Karpas-422 (cell line): ENCODE measurements at places on chromosomes 5 and 9. TPM values are rescaled to one million over a fixed set of nuclear protein-coding genes. Genes with fewer than 3 reads are reported as not detected.

The TICAM2 gene
- 0.07 TPM in 1 of 2 replicates, not detected in the other for total RNA-seq

- DNase-seq, result no peak
Observed at GRCh38 chr5:131377785-131378325, 114.0 kb downstream of the CDC42SE2 start.

The SEMA5A gene
- not detected in 2 replicates for total RNA-seq

DNA sequence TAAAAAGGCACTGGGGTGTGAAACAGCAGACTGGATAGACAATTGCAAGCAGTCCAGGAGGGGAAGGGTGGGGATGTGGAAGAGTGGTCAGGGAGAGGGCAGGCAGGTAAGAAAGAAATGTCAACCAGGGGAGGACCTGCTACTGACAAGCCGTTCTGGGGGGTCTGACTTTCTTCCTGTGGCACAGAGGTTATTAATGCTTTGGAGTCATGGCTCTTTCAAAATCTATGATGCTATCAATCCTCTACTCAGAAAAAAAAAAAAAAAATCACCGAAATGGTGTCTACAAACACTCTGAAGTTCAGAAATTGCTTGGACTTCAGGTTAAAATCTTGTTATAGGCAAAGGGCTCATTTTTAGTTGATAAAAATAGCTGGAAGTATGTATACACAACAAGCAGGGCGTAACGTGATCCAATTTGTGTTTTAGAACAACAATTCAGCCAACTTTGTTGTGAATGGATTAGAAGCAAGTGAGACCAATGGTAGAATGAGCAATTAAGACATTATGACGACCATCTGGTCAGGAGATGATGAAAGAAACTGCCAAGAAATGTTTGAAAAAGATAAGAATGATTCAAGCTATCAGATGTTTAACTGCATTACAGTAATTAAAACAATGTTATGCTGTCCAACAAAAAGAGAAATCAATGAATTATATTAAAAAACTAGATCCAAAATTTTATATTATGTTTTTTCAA, 255.2 kb downstream of the DEPDC1B start:
- DNase-seq, result no peak

DNA sequence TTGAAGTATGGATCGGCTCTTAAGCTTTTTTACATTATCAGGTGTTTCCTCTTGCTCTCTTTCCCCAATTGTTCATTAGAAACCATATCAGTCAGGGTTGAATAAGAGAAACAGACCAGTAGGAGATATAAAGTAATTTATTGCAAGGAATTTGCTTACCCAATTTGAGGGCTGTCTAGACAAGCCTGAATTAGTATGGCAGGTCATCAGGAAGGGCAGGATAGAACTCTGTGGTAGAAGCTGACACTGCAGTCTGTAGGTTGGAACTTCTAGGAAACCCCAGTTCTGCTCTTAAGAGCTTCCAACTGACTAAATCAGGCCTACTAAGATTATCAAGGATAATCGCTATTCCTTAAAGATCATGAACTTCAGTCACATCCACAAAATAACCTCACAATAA, 24.3 kb downstream of the ISOC1 start:
- no peak for DNase-seq

The CD72 gene
- 5.6 and 7.8 TPM in 2 replicates for total RNA-seq

The DCAF10 gene
- 24.6 and 34.8 TPM in 2 replicates for total RNA-seq

The CLIC3 gene
- not detected in 2 replicates for total RNA-seq

The CEMIP2 gene
- 0.07 and 0.61 TPM in 2 replicates for total RNA-seq

GRCh38 chr5:113047234-113047633, 70.6 kb downstream of the DCP2 start:
- DNase-seq, result no peak

The PPP3R2 gene
- total RNA-seq, result not detected in 2 replicates

The CEL gene
- total RNA-seq, result 0.19 and 1.9 TPM in 2 replicates

GRCh38 chr5:107634981-107635848, 35.5 kb downstream of the EFNA5 start:
- no peak for DNase-seq

DNA sequence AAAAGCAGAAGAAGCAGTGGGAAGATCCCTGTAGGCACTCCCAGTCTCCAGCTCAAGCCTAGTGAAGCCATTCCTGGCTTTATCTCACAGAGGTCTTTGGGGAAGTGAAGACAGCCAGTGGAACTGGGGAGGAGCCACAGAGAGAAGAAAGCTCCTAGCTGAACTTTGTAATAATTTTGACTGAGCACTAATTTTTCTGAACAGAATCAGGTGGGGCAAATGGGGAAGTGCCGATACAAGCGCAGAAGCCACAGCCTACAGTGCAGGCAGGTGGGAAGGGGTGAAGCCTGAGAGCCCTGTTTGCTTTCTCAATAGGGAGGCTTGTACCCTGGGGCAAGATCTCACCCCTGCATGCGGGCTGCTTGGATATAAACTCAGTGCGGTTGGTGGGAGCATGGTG, 48.4 kb upstream of the SNAPC3 start:
- peak; percentile 44 for DNase-seq

DNA sequence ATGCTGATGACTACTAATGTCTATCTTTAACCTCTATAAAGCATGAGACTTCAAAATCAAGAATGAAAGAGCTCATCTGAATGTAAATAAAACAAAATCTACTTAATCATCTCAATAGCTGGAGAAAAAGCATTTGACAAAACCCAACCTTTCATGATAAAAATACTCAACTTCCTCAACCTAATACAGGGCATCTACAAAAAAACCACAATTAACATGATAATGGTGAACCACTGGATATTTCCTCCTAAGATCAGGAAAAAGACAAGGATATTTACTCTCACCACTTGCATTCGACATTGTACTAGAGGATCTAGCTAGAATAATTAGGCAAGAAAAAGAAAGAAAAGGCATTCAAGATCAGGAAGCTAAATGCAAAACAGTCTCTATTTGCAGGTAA, 49.3 kb downstream of the FAM169A start:
- DNase-seq, result no peak

DNA sequence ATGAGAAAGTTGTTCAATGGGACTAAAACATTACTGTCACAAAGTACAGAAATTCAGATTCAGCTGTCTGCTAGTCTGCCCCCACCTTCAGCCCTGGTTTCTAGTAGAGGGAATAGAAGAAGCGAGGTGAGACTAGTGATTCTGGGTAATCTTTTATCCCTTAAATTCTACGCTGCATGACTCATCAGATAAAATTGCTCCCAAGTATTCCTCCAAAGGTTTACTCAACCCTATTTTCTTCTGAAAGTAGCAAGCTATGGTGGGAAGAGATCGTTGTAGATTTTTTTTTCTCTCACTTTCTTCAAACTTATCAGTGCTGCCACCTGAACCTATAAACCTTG, 318.9 kb upstream of the RIOK2 start:
- no peak for DNase-seq
